AG10803 (cell line): ENCODE measurements at places on chromosomes 5 and 9.

GRCh38 chr9:134455934-134456755, 129.9 kb downstream of the RXRA start:
- peak; percentile 100 for DNase-seq

DNA sequence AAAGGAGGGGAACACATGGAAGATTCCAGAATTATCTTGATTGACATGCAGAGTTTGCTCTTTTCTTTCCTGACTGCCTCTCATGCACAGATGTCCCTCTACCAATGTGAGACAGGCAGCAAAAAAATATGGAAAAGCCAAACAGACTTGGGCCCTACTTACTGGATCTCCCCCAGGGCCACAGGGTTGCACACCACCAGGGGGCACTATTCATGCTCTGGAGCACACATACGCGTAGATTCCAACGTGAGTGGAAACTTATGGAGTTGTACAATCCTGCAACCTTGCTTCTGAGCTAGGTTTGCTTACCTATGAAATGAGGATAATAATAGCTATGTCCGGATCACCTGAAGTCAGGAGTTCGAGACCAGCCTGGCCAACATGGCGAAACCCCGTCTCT, 319.5 kb downstream of the ARHGEF28 start:
- DNase-seq: no peak

DNA sequence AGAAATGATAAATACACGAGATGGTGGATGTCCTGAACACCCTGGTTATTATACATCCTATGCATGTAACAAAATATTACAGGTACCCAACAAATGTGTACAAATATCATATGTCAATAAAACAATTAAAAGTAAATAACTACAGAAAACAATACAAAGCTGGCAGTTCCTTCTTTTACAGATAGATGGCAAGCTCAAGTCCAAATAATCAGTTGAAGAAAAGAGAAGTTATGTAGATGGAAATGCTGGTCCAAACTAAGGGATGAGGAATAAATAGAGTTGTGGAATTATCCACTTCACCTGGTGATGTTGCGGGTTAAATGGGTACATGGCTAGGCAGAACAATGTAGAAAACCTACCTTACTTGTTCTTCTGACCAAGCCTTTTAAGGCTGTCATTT, 79.4 kb downstream of the PALM2AKAP2 start:
- no peak for DNase-seq

DNA sequence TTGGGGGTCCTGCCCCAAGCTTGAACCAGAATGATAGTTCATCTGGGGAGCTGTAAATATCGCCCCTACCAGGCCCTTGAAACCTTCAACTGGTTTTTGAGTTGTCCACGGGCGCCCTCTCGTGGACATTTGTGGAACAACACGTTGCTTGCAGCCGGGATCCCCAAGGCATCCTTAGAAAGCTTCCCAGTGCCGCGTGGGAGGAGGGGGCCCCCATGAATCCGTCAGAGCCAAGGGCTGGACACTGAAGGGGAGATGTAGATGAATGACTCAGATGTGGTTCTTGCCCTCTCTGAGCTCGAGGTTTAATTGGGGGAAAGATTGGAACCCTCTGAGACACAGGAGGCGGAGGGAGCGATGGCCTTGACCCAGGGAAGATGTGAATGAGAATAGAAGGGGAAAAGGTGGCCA, 31.8 kb upstream of the ORM1 start:
- peak; percentile 58 for DNase-seq

- DNase-seq: no peak
Observed at GRCh38 chr5:128613128-128613527, 75.1 kb upstream of the FBN2 start.

DNA sequence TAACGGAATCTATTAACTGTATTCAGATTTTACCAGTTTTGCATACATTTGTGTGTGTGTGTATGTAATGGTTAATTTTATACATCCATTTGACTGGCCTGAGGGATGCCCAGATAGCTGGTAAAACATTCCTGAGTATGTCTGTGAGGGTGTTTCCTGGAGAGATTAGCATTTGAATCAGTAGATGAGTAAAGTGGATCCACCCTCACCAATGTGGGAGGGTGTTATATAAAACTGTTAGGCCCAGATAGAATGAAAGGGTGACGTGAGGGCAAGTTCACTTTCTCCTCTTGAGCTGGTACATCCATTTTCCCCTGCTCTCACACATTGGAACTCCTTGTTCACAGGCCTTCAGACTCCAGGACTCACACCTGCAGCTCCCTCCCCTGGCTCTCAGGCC, 88.7 kb downstream of the EMB start:
- DNase-seq: no peak

DNA sequence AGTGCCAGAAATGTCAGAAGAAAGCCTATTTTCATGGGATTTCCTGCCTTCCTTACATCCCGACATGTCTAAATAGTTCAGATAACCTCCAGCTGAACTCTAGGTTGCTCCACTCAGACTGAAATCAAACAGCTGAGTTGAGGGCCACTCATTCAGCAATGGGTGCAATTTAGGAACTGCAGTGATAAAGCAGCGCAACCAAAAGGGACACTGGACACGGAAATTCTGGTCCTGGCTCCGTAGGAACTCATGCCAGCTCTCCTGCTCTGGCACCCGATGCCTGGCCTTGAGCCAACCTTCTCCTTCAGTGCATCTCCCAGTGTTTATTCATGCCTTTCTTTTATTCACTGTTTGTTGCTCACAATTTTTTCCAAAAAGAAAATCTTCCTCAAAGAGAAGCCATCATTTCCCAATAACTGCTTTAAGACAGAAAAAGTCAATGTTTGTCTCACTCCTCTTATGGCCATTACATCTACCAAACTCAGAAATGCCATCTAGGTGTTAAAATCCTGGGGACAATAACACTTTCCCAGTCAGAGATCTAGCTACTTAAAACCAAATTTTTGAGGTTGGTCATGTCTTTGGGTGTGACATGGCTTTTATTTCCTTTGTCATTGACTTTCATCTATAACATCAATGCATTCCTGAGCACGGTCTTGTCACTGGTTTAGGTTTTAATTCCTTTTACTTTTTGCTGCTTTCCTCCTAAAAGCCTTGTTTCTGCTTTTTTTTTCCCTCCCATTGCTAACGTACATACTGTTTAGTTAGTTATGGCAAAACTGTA, 126.9 kb downstream of the PDE4D start:
- no peak for DNase-seq

GRCh38 chr5:175822225-175822624, 49.2 kb upstream of the CPLX2 start:
- no peak for DNase-seq

GRCh38 chr9:477193-477592, 262.5 kb downstream of the DOCK8 start:
- no peak for DNase-seq

DNA sequence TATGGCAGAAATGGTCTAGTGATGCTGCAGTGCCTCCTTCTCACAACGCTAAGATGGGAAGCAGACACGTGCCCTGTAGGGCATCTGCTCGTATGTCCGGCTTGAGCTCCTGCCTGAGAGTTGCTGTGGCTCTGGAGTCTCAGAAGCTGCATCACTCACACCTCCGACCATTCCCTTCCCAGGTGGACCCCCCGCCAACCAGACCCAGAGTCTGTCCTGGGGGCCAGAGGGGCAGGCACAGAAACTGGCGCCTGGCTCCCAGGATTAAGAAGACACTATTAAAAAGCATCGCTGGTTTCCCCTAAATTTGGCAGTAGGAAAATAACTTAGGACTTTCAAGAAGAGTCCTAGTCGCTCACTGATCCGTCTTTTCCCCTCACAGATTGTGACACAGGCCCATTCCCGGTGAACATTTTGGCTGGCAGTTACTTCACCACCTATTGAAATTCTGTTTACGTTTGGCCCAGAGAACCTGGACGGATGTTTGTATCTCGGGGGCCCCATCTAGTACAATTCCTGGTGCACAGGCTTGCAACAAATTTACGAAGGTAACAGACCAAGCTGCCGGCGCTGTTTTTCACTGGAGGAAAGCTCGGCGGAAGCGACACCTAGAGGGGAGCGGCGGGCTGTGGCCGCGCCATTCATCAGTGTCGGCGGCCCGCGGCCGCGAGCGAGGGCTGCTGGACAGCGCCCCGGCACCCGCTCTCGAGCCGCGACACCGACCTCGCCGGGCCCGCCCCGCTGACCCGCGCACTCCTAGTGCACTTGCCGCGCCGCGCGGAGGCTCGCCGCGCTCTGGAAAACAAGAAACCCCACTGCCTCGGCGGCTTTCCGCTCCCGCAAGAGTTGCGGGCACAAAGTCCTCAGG, 1.6 kb downstream of the FSTL4 start:
- peak; percentile 5 for DNase-seq

DNA sequence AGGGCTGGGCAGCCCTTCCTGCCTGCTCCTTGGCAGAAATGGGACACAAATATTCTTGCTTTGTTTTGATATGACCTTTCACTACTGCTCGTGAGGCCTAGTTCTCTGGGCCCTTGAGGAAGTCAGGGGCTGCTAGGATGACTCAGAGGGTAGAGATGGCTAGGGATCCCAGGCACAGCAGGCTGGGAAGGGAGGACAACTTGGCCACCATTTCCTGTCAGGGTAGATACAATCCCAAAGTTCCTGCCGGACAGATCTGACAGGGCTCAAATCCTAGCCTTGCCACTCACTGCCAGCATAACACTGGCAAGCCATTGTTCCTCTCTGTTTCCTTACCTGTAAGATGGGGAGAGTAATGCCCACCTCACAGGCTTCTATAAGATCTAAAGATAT, 31.7 kb upstream of the MEIKIN start:
- no peak for DNase-seq

- peak; percentile 49 for DNase-seq
Observed at GRCh38 chr5:83567741-83568140, 96.2 kb downstream of the VCAN start.

DNA sequence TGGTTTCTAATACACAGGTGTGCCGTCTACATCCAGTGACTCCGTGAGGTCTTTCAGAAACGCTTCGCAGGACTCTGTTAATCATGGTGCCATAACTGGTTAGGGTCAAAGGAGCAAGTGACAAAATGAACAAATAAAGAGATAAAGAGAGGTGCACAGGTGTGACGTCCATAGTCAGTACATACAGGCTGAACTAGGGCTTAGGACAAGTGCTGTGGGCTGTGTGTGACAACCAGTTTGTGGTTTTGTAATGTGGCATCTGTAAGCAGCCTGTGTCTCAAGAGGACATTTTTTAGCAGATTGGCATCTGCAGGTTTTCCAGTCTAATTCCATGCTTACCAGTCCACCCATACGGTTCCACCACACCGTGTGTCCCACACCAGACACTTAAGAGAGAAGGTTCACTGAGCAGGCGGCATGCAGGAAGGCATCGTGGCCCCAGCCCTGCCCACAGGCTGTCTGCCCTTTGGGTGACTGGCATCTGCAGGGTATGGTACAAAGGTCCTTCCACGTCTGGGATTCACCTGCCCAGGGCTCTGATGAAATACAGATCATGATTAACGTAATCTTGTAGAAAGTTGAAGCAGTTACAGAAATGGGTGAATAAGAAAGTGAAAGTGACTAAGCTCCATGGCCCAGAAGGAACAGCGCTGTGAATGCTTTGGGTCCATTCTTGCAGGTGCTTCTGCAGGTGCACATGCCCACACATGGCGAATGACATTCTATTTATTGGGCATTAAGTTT, 26.9 kb downstream of the SRD5A1 start:
- no peak for DNase-seq

- no peak for DNase-seq
Observed at GRCh38 chr9:84327184-84327583, 13.4 kb downstream of the SLC28A3 start.

- DNase-seq: peak; percentile 31
Observed at GRCh38 chr5:176796411-176796810, 13.9 kb upstream of the UNC5A start.

DNA sequence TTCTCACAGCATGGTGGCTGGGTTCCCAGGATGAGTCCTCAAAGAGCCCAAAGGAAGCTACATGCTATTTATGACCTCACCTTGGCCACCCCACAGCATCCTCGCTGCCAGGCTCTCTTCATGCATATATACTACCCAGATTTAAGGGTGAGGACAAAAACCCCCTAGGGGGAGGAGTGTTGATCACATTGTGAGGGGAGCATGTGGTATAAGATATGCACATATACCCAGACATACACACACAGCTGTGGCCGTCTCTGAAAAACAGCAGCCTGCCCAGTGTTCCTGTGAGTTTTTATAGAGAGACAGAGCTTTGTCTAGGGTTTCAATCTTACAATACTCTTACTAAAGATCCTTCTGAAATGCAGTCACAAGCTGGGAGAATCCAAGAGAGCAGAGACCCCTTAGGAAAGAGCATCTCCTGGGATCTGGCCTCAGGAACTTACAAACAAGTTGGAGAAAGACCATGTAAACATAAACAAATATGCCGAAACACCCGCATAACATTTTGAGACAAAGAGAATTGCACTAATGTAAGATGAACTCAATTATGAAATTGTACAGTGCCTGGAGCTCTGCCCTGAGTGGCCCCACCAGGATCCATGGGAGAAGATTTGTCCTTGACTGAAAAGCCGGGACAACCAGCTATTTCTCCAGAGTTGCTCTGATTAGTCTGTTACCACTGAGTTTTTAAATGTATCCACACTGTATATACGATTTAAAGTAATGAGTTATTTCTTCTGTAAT, 146.4 kb downstream of the GADD45G start:
- DNase-seq: no peak

GRCh38 chr9:27487927-27488326, 36.2 kb upstream of the IFNK start:
- no peak for DNase-seq

- DNase-seq: no peak
Observed at GRCh38 chr9:1298046-1298445, 247.9 kb downstream of the DMRT2 start.

- no peak for DNase-seq
Observed at GRCh38 chr5:143405849-143406098, 2.3 kb upstream of the NR3C1 start.

DNA sequence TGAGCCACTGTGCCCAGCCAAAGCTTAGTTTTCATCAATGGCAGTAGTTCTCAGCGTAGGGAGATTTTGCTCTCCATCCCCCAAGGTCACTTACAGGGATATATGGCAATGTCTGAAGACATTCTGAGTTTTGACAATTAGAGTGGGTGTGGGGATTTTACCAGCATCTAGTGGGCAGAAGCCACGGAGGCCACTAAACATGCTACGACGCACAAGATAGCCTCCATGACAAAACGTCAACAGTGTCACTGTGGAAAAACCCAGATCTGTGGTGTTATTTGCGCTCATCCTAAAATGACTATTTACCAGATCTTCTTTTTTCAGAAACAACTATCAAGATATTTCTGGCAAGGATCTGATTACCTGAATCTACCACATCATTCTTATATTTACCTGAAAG, 68.2 kb downstream of the CDC14B start:
- no peak for DNase-seq

DNA sequence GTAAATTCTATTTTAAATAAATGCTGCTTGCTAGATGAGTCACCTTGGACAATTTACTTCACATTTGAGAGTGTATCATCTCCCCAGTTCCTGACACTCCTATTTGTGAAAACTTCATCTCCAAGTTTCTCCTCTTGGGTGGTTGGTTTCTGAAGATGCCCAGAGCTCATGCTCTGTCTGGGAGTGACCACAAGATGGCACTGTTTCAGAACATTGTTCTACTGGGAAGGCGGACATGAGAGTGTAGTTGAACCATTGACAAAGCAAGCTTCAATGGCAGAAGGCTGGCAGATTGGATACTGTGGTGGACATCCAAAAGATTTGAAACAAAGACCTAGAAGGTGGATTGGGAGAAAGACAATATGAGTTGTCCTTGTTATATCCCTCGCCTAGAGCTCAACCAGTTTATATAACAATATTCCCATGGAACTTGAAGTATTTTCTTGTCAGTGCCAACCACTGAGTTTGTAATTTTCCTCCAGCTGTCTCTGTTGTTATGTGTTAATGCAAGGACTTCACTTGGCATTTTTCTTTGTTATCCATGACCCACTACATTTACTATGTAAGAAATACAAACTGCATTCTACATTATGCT, 234.3 kb upstream of the ANKH start:
- peak; percentile 59 for DNase-seq
